ENCODE measurements at places on chromosomes 4 and X. TPM values are rescaled to one million over a fixed set of nuclear protein-coding genes. Genes with fewer than 3 reads are reported as not detected.

- DNase-seq: no peak
Measured at GRCh38 chr4:100926039-100926717, 408.4 kb upstream of the EMCN start.

DNA sequence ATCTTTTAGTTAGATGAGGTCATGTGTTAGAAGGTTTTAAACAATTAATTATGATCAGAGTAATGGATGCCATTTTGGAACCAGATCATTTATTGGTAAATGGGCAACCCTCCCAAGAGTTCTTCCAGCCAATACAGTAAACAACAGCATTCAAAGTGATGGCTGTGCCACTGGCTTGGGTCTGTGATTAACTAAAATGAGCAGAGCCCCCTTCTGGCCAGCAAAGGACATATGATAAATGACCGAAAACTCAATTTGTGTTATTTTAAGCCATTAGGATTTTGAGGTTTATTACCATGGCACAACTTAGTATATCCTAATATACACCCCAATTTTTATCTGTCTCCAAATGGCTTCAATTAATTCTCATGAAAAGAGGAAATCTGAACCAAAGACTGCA lies 90.8 kb upstream of the NPFFR2 start:
- DNase-seq: no peak

DNA sequence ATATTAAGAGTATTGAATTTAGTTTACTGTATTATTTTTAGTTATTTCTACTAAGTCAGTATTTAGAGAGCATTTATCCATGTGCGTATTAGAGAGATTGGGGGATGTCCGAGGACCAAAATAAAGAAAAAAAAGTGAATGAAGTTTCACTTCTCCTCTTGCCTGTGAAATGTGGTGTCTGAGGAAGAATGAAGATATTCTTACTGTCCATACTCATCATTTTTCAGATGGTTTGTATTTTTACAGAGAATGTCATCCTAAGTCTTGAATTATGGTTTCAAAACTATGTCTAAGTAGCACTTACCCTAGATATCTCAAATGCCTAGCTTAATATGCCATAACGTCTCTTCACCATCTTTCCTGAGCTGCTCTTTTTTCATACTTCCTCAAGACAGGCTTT lies 854.3 kb downstream of the C4orf33 start:
- DNase-seq: no peak

DNA sequence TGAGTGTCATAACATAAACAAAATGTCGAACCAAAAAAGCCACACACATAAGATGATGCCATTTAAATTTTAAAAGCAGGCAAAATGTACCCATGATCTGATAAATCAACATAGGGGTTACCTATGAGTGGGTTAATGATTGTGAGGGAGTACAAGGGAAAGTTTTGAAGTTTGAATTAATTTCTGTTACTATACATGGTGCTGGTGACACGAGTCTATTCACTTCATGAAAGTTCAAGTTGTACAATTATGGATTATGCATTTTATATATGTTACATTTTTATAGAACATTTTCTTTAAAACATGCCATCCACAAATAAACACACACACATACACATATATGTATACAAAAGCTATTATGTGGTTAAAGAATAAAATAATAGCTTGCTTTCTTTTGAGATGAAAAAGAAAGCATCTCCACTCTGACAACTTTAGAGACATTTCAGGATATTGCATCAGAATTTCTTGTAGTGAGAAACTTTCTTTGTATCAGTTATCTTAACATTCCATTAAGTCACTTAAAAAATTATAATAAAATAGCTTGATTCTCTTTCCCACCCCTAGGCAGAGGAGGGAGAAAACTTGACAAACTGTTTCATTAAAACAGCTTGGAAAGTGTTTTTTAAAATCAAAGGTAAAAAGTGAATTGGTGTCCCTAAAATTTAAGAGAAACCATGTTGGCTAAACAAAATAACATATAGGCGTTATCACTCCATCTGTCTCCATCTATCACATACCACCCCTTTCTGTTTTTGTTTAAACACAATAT lies 891.8 kb upstream of the NDST4 start:
- DNase-seq: no peak

- DNase-seq: no peak
Measured at GRCh38 chrX:115400960-115401359, 111.4 kb downstream of the LUZP4 start.

- DNase-seq: no peak
Measured at GRCh38 chr4:149322203-149322602, 493.4 kb downstream of the IQCM start.

DNA sequence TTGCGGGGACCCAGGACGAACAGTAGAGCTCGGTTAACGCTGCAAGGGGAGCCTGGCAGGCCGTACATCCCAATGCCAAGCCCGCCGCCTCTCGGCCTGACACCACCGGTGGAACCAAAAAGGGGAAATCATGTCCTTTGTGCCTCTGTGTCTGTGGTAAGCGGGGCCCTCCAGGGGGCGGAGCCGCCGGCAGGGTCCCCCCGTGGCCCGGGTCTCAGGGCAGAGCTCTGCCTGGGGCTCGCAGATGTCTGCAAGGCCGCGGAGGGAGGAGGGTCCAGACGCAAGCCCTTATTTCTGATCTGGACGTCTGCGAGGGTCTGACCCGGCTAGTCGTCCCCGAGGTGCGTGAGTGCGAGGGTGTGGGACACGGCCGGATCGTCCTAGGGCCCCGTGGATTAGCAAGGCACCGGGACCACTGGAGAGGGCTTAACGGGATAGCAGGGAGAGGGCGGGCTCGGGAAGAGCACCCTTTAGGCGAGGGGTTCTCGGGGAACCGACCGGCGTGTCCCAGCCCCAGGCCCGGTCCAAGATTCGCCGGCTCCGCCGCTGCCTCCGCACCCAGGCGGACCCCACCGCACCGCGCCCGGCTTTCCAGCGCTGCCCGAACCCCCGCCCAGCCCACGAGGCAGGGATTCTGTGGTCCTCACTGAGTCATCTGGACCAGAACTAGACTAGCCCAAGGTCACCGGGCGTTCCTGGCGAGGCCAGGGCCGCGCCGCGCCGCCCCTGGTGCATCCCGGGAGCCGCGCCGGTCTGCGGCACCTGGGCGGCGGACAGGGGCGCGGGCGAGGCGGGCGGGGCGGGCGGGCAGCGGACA lies 863 bp upstream of the FAM193A start:
- DNase-seq: peak; percentile 86

GRCh38 chrX:150990910-150991309 lies 7.8 kb downstream of the HMGB3 start:
- DNase-seq: no peak

GRCh38 chr4:7108660-7109059 lies 40.8 kb upstream of the GRPEL1 start:
- DNase-seq: no peak

TSC22D3 gene
- 435 TPM for total RNA-seq

STS gene
- total RNA-seq: 3.2 TPM

RASGEF1B gene
- 141 TPM for total RNA-seq
